ENCODE measurements at places on chromosomes 16 and 17. TPM values are rescaled to one million over a fixed set of nuclear protein-coding genes. Genes with fewer than 3 reads are reported as not detected.
A peak's percentile ranks its signal among the peaks of the same experiment; 100 is the strongest.

GRCh38 chr17:36142806-36143205 lies 33.6 kb downstream of the TBC1D3B start:
- no peak for DNase-seq

DNA sequence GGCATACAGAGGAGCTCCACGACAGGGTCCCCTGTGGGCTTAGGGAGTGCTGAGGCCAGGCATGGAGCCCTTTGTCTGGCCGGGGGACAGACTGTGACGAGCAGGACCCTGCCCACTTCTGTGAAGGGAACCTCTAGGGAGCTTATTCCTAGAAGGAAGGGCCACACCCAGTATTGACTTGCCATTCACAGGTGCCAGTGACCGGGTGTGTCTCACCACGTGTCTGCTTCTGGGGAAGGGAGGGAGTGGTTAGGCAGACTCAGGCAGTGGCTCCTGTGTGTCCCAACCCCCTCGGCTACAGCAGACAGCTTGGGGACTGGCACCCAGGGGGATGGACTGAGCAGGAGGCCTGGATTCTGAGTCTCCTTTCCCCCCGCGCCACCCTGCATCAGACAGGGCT lies 57.2 kb downstream of the SOCS1 start:
- peak; percentile 31 for DNase-seq

Gene RHBDL3
- polyA plus RNA-seq: 6.6 TPM

- DNase-seq: no peak
Measured at GRCh38 chr16:1772362-1772907, at the start of gene EME2. Gene EME2, plus strand, starts transcription at chr16:1772810. Its CDS starts 418 bp downstream, at chr16:1773228.
